Stimulated activated CD4-positive, alpha-beta T cell treated with anti-CD3 and anti-CD28 coated beads, TNF-alpha, amount 100 ng/mL, for 4 hours (primary cell): ENCODE measurements at places on chromosomes 5 and 9.

GRCh38 chr5:59799668-59800346, 93.7 kb downstream of the PDE4D start:
- DNase-seq, result no peak

DNA sequence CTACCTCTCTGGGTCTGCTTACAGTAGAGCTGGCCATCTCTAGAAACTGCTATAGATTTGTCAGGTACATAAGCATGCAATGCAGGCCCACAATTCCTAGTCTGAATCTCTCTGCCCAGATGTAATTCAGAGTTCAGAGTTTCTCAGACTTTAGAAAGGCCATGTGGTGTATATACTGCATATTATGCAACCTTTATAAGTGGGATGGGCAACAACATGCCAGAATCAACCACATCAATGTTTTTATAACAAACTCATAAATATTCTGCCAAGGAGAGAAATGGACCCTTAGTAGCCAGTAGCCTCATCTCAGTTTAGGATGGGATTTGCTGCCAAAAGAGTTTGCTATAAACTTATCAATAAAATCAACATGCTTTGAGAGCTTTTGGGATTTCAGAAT, 78.8 kb downstream of the SLC1A1 start:
- no peak for DNase-seq

DNA sequence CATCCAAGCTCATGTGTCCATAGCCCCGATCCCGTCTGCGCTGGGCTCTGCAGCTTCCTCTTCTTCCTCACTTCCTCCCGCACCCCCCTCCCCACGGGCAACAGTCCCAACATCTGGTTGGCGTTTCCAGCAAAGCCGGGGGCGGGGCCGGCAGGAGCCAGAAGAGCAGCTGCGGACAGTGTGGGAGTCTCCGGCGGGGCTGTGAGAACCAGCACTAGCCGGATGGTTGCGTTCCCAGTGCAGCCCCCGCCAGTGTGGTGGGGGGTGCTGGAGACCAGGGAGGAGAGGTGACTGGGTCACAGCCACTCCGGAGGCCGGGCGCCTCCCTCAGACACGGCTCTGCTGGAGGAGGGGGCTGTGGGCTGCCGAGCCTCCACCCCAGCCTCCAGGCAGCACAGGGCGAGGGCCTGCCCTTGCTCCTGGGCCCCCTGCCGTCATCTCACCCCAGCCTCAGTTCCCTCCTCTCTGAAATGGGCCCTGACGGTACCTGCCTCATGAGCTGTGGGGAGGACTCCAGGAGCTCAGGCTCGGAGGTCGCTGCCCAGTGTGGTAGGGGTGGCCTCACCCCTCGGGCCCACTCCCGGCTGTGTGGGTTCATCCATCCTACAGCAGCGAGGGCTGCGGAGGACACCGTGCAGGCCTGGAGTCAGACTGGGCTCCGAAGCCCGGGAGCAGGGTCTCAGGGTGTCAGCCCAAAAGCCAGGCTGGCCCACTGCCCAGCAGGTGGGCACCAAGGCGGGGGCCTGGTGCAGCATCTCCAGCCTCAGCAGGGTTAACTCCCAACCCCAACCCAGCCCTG, 41.5 kb upstream of the NOTCH1 start:
- DNase-seq, result no peak

DNA sequence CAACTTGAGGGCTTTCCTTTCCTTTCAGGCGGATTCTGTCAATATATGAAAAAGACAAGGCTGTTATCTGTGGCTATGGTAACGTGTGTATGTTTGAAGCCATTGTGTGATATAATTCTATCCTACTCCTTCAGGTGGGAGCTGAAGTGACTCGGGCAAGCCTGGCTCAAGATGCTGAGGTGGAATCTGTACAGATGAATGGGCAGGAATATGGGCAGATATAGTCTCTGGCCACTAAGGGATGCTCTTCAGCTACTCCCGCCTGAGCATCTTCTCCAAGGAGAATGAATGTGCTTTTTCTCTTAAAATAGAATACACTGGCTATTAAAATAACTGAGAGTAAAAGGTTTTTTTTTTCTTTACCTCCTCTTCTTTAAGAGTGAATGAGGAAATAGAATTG, 244.8 kb downstream of the ADGRV1 start:
- DNase-seq, result no peak

DNA sequence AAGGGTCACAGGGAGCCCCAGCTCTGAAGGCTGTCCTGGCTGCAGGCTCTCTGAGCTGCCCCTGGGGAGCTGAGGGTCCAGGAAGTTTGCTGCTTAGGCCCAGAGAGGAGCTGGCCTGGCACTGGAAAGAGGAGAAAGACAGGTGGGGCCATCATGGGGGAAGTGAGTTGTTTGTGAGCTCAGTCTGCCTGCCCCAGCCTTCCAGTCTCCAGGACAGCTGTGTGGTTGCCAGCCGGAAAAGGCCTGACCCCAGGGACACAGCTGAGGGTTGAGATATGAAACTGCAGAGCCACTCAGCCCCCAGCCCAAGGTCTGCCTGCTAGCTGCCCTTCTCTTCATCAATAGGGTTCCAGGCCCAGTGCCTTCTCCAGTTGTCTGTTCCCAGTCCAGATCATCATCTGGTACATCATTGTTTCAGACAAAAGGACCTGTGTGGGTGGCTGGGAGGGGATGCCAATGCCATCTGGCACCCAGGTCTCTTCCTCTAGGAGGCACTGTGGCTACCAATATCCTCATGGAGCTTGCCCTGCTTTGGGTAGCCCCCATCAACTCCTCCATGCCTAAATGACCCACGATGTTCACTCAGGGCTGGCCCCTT, 4.3 kb upstream of the DDX41 start:
- no peak for DNase-seq

DNA sequence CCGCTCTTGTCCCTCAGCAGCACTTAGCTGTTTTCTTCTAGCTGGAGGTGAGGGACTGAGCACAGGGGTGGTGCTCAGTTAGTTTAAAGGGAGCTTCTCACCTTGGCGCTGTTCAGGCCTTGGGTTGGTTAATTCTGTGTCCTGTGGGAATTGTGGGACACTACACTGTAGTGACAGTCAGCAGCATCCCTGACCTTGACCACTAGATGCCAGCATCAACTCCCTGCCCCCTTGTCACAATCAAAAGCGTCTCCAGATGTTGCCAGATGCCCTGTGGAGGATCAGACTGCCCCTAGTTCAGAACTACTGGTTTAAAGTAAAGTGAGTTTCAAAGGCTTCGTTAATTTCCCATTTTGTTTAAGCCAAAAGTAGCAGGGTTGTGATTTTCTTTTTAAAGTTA, 65.5 kb upstream of the DMRT3 start:
- no peak for DNase-seq

- no peak for DNase-seq
Observed at GRCh38 chr5:80739496-80739895, 84.7 kb upstream of the DHFR start.

DNA sequence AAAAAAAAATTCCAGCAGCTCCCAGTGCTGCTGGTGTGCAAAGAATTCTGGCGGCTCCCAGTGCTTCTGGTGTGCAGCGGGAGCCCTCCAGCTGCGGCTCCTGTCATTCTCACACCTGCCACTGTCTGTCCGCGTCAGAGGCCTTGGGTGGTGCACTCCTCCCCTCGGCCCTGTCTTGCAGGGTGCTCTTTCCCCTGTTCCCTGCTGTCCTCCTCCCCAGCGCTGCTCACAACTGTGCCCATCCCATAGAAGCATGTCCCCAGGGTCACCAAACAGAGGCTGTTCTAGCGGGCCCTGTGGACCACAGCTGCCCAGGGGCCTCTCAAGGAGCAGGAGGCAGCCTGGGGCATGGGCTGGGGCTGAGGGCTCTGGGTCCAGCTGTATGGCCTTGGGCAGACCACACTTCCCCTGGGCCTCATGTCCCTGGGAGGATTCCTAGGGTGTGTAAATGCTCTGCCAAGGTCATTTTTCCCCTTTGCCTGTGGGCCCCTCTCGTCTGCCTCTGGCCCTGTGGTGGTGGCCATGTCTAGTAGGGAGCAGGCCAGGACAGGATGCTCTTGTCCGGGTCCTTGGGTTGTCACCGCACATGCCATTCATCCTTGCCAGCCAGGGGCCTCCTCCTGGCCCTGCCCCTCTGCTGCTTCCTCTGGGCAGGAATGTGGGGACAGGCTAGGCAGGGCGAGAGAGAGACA, 68.2 kb downstream of the PHF2 start:
- no peak for DNase-seq

GRCh38 chr5:173602423-173602822, 14.0 kb downstream of the BOD1 start:
- no peak for DNase-seq

GRCh38 chr5:109399092-109399759, 10.5 kb downstream of the PJA2 start:
- DNase-seq, result no peak

DNA sequence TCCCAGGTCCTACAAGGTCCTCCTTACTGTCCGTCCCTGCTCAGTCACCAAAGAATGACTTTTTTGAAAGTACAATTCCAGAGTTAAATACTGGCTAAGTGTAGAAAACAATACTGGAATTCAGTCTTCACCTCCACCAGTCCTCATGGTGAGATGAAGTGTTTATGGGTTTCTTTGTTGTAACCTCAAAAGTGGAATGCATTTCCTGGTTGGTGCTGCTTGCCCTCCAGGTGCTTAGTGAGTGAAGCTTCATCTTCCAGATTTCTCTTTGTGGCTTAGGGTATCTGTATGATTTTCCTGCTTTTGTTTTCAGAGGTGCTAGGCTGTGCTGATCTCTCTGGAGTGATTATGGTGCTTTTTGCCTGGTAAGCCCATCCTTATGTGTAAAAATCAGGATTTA, 49.4 kb upstream of the DHFR start:
- no peak for DNase-seq
